ENCODE measurements at places on chromosomes 1 and 21. TPM values are rescaled to one million over a fixed set of nuclear protein-coding genes. Genes with fewer than 3 reads are reported as not detected.

The PPM1J gene
- total RNA-seq: 0.59 TPM

The RIMS3 gene
- 26.0 TPM for total RNA-seq

The SH2D1B gene
- not detected for total RNA-seq

The MARK1 gene
- total RNA-seq: 4.1 TPM

The LINGO4 gene
- total RNA-seq: not detected

The PLA2G2C gene
- not detected for total RNA-seq

The C1orf94 gene
- not detected for total RNA-seq

The SLFNL1 gene
- total RNA-seq: not detected

The SFN gene
- not detected for total RNA-seq

The LORICRIN gene
- not detected for total RNA-seq

The PSMB4 gene
- total RNA-seq: 236 TPM

The ATP6V1G3 gene
- total RNA-seq: not detected

The VSIG8 gene
- not detected for total RNA-seq

The UHMK1 gene
- 28.4 TPM for total RNA-seq

The LEMD1 gene
- not detected for total RNA-seq

The ATAD3C gene
- 1.4 TPM for total RNA-seq

The AMPD1 gene
- total RNA-seq: not detected

The SYF2 gene
- 25.9 TPM for total RNA-seq

The F3 gene
- total RNA-seq: 4.5 TPM

The CR2 gene
- not detected for total RNA-seq

The FGR gene
- not detected for total RNA-seq

The FAM43B gene
- total RNA-seq: 0.52 TPM

The KCNJ6 gene
- total RNA-seq: 4.2 TPM

The CRYBG2 gene
- total RNA-seq: not detected

The FBXO28 gene
- total RNA-seq: 20.1 TPM

The CFHR2 gene
- not detected for total RNA-seq
